Stimulated activated CD8-positive, alpha-beta memory T cell treated with anti-CD3 and anti-CD28 coated beads, Interleukin-7, amount 100 ng/mL, for 48 hours (primary cell): ENCODE measurements at places on chromosomes 7 and 10.

- DNase-seq: no peak
Measured at GRCh38 chr7:45269192-45269591, 111.6 kb downstream of the RAMP3 start.

- no peak for DNase-seq
Measured at GRCh38 chr10:3652886-3653285, 132.1 kb downstream of the KLF6 start.

- no peak for DNase-seq
Measured at GRCh38 chr10:92122941-92123450, 167.9 kb downstream of the CPEB3 start.

- peak; percentile 50 for DNase-seq
Measured at GRCh38 chr7:131507592-131508331, 48.7 kb downstream of the PODXL start.

DNA sequence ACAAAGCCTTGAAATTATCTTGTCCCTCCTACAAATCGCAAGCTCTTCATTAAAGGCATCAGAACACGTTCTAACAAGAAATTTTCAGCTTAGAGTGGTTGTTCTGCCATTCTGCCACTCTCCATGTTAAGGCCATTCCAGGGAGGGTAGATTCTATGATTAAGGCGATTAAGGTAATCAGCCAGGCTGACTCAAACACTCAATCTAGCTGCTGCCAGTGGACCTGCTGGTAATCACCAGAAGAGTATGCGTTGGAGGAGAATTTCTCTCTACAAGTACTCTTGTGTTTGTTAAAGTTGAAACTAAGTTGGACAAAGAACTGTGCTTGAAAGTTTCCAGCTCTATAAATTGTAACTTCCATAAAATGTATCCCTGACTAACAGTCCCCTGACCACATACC lies 149.2 kb upstream of the COL1A2 start:
- DNase-seq: no peak

GRCh38 chr7:65927489-65928448 lies 54.2 kb downstream of the GUSB start:
- DNase-seq: no peak

- no peak for DNase-seq
Measured at GRCh38 chr7:3730276-3730675, 429.2 kb downstream of the SDK1 start.

- no peak for DNase-seq
Measured at GRCh38 chr10:101563007-101563406, 25.1 kb downstream of the POLL start.

GRCh38 chr7:43232366-43232765 lies 119.9 kb downstream of the HECW1 start:
- DNase-seq: no peak

GRCh38 chr7:87058744-87059524 lies 520 bp downstream of the ELAPOR2 start:
- DNase-seq: no peak

GRCh38 chr7:142442396-142442795 lies 184.5 kb upstream of the PRSS58 start:
- DNase-seq: no peak

- DNase-seq: peak; percentile 54
Measured at GRCh38 chr10:46268076-46268881, 18.5 kb upstream of the ANTXRL start.

DNA sequence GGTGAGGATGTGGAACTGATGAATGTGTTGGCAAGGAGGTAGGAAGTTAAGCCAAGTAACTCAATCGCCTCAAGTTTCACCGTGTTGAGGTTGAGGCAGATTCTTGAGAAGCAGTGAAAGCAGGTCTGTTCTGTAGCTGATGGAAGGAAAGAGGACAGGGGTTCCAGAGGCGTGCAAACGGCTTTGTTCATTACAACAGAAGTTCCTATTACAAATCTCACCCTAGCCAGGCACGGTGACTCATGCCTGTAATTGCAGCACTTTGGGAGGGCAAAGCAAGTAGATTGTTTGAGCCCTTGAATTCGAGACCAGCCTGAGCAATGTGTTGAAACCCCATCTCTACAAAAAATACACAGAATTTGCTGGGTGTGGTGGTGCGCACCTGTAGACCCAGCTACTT lies 36.9 kb upstream of the PTF1A start:
- DNase-seq: no peak

- DNase-seq: no peak
Measured at GRCh38 chr10:91389636-91390512, 20.3 kb upstream of the HECTD2 start.

GRCh38 chr7:27199849-27200760 lies at the start of gene HOXA13:
HOXA13 (minus strand) TSS chr7:27200091; CDS start chr7:27200077, 14 bp downstream.
- DNase-seq: no peak

DNA sequence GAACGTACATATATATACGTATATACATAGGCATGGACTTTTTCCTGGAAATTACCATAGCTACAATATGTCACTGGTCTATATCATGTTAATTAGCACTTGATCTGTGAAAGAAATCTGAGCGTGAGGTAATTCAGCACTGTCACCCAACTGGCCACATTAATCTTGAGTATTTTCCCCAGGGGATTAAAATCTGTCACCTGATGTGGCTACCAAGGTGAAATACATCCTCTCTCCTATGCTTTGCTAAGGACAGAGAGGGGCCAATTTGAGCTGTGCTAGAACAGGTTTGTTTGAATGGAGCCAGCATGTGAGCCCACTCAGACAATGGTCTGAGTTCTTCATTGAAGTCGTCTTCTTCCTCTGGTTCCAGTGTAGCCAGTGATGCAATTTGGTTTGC lies 33.3 kb downstream of the CYCS start:
- no peak for DNase-seq

DNA sequence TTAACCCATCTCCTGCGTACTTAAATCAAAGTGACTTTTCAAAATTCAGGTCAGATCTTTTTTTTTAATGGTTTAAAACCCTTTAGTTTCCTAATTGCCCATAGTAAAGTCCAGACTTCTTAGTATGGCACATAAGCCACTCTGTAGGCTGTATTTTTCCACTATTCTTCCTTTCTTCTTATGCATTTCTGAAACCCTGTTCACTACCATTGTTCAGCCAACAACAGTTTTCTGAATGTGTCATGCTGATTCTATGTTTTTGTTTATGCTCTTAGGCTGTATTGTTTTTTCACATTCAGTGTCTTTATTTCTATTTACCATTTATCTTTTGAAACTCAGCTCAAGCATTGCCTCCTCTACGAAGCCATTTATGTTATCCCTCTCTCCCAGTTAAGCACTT lies 26.7 kb downstream of the CCSER2 start:
- no peak for DNase-seq
